MCF 10A (cell line): ENCODE measurements at places on chromosomes 5 and 9.

GRCh38 chr5:139381837-139382761, 998 bp downstream of the SLC23A1 start:
- DNase-seq: no peak

DNA sequence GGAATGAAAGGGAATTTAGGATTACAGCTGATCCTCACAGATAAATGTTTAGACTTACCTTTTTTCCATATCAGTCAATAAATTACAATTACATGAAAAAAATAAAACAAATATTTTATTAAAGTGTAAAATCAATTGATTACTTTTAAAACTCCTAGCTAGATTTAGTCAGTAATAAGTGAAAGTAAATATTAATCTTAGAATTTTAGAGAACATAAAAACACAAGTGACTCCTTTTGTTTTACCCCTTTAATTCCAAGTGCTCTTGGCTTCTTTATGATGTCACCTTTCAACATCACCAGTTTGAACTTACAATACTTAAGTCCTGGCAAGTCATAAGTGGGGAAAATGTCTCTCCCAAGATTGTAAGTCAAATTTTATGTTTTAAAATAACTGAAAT, at the start of gene CYLC2:
TSS of gene CYLC2 (plus strand) at position 301 of the 400 bp plus-strand sequence. CDS start at position 349, 48 bp downstream.
- DNase-seq: no peak

DNA sequence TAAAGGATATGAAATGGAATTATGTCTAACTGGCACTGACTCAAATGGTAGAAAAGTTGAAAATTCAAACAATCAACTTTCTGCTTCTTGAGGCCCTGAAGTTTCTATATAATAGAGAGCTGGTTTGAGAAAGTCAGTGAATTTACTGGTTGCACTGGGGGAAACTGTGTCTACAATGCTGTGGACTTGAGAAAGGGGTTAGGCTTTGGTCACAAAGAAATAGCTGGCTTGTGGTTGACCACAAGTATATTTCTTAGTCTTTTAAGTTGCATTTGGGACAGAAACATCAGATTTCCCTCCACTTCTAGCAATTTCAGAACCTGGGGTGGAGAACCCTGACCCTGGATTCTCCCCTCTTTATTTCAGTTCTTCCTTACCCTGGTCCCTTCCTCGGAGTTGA, 192.6 kb upstream of the ACTBL2 start:
- DNase-seq: no peak

GRCh38 chr5:18220631-18221030, 586.4 kb downstream of the TAF11L14 start:
- DNase-seq: peak; percentile 52

DNA sequence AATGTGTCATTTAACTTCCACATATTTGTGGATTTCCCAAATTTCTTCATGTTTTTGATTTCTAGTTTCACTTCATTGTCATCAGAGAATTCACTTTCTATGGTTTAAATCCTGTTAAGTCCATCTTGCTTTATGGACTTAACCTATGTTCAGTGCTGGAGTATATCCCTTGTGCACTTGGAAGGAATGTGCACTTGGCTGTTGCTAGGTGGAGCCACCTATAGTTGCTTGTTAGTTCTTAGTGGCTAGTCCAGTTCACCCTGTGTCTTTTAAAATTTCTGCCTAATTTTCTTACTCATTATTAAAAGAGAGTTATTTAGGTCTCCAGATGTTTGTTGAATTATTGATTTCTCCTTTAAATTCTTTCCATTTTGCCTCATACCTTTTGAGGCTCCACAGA, 1472.5 kb upstream of the CDH6 start:
- no peak for DNase-seq

GRCh38 chr9:133306242-133307204, 29.5 kb downstream of the SURF6 start:
- DNase-seq: no peak

DNA sequence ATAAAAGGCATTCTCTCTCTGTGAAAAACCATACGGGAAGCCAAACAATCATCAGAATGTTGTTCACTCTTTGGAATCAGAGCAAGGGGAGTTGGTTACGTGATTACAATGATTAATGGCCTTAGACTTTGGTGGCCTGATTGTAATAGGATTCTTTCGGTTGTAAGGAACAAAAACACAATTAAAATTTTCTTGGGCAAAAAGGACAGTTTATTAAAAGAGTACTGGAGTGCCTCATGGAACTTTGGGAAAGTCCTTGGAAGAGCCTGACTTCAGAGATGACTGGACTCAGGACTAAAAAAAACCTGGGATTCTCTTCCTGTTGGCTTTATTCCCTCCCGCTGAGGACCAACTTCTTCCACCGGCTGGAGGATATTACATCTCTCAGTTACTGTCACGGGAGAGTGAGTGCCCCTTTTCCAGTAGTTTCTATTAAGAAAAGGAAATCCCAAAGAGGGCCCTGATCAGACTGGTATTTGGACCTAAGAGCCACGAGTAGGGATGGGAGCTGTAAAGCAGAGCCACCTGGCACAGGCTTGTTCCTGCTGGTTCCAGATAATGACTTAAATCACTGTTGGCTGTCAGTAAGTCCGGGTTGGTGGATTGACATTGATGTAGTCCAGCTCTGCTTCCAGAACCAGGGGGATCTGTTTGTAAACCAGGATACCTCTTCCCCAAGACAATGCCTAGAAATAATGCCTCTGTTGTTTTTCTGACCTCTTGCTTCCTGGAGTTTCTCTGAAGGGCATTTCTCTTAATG, 53.9 kb downstream of the CFAP95 start:
- DNase-seq: no peak

GRCh38 chr9:22514871-22515270, 68.2 kb downstream of the DMRTA1 start:
- no peak for DNase-seq
